ENCODE measurements at places on chromosomes 4 and X.

GRCh38 chrX:134930501-134930900 lies 60.3 kb upstream of the SMIM10 start:
- DNase-seq = no peak

GRCh38 chr4:124053872-124054538 lies 657.4 kb downstream of the SPRY1 start:
- peak; percentile 42 for DNase-seq

GRCh38 chr4:168384437-168385141 lies 66.0 kb upstream of the DDX60 start:
- DNase-seq = no peak

DNA sequence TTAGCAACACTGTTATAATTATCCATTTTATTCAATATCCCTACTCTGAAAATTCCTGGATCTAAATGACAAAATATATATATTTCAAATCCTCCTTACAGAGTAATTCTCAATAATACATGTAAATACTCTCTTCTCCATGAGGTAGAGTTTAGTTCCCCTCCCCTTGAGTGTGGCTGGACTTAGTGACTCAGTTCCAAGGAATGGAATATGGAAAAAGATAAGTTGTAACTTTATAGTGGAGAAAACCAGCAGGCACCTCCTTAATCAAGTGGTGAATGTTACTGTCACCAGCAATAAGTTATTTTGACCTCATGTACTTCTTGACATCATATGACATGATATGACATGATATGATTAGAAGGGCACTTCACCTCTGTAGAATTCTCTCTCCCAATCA lies 302.0 kb downstream of the RAB28 start:
- DNase-seq = no peak

- DNase-seq = no peak
Observed at GRCh38 chrX:72260448-72260847, 16.6 kb downstream of the RPS4X start.

- DNase-seq = peak; percentile 87
Observed at GRCh38 chr4:7649741-7650531, 215.2 kb upstream of the PSAPL1 start.

DNA sequence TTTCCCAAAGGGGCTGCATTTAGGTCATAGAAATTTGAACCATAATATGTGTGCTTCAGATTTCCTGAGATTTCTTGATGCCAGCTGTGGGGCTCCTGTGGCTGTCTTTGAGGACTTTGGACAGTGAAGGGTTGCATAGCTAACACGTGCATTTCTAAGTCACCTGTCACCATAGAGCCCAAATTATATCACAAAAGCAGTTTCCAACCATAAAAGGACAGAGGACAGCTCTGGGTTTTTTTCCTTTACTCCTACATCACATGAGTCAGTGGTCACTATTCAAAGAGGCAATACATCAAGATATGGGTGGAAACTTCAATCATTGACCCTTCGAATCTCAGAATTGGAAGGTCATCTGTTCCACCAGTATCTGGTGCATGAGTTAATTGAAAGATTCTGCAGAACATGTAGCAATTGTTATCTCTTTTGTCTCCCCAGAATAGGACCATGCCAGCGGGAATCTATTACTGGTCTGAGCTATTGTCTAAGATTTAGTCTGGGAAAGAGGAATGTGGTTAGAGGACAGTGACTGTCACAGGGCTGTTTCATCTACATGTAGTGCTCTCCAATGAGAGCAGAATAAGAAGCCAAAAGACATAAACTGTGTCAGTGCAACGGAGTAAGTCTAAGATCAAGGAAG lies 133.5 kb downstream of the AASDH start:
- no peak for DNase-seq

DNA sequence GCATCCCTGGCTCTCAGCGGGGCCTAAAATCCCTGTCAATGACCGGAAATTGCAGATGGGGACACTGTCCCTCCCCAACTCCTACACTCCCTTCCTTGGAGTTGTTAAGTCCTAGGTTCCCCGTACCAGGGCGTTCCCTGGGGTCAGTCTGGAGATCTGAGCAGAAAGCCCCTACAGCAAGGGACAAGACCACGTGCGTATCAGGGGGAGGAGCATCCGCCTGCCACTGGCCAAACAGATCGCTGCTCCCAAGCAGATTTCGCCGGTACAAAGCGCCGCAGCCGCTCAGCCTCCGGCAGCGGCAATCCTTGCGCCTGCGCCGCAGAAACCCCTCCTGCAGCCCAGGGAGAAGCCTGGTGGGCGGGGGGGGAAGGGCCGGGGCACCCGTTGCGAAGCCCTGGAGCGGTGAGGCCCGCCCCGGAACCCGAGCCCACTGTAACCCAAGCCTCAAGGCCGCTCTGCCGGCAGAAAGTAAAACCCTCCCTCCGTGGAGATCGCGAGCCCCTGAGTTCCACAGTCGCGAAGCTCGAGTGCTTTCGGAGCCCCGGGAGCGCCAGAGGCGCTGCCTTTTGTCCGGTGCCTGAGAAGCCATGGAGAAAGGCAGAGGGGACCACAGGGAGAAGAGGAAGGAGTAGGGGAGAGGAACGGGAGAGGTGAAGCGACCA lies 2.7 kb downstream of the CRMP1 start:
- DNase-seq = no peak

GRCh38 chr4:124530464-124531077 lies 182.0 kb downstream of the ANKRD50 start:
- no peak for DNase-seq

DNA sequence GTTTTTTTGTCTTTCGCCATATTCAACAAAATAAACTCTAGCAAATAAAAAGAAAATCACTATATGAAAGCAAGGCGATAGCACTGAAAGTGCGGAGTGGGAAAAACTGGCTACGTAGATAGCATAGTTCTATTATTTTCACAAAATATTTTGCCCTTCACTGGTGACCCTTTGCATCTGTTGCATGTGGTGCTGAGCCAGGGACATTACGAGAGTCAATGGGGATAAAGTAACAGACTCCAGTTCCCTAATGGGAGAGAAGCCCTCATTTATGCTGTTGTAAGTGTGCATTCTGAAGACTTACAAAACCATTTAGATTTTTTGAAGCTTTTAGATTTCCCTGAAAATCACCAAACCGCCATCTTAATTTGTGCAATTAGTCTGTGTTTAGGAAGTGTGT lies 501.6 kb downstream of the PPARGC1A start:
- DNase-seq = no peak

- DNase-seq = no peak
Observed at GRCh38 chr4:39637221-39637585, 1.5 kb downstream of the SMIM14 start.

GRCh38 chr4:5824635-5825034 lies 68.3 kb downstream of the CRMP1 start:
- peak; percentile 7 for DNase-seq

DNA sequence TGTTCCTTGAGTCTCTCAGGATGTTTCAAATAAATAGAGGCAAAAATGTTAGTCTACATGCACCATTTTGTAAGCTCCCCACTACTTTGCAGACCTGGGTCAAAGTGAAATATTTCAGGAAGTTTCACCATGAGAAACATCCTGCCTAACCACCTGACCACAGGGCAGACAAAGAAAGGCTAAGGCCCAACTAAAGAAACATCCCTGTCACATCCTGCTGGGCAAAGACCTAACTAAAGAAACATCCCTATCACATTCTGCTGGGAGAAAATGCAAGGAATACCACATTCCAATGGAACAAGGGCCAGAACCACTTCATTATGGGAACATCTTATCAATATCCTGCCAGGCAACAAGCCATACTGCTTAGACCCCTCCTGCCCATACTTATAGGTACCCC lies 1303.4 kb downstream of the TECRL start:
- DNase-seq = no peak
